Myocyte (in vitro differentiated cells): ENCODE measurements at places on chromosomes 16 and 17. TPM values are rescaled to one million over a fixed set of nuclear protein-coding genes. Genes with fewer than 3 reads are reported as not detected.

TERB1 gene
- not detected in 2 replicates for total RNA-seq

RGS11 gene
- 2.3 and 4.0 TPM in 2 replicates for total RNA-seq

MEFV gene
- 0.37 and 0.99 TPM in 2 replicates for total RNA-seq

CARD14 gene
- total RNA-seq = 0.21 and 1.9 TPM in 2 replicates

C16orf74 gene
- total RNA-seq = 0.16 TPM in 1 of 2 replicates, not detected in the other

DNA sequence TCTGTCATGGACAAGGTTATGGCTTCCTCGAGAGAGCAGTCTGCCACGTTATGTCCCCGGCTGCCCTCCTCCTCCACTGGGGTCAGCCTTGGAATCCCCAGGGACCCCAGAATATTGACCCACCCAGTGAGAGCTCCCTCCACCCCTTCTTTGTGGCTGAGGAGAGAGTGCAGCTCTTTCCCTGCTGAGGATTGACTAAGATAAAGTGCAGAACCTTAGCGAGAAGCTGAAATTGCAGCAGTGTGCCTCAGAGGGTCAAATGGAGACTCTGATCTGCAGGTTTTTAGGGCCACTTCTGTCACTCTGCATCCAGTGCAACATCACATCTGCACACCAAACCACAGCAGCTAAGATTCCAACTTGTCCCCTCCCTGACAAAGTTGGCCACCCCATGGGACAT lies 25.6 kb upstream of the PMFBP1 start:
- DNase-seq = no peak

DNA sequence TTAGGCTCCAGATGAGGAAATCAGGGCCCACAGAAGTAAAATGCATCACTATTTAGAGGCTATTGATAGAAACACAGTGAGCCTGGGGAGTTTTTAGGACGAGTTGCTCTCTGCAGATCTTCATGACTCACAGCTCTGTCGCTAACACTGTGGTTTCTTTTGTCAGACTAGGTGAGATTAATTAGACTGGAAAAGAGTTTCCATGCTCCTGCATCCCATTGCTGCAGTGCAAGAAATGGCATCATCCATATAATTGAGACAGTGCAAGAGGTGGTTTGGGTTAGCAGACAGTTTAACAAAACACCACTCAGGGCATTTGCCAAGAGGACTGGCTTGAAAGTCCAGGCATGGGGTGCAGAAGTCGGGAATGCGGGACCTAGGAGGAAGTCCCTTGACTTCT lies 198.8 kb upstream of the CACNG5 start:
- peak; percentile 60 for DNase-seq

DNA sequence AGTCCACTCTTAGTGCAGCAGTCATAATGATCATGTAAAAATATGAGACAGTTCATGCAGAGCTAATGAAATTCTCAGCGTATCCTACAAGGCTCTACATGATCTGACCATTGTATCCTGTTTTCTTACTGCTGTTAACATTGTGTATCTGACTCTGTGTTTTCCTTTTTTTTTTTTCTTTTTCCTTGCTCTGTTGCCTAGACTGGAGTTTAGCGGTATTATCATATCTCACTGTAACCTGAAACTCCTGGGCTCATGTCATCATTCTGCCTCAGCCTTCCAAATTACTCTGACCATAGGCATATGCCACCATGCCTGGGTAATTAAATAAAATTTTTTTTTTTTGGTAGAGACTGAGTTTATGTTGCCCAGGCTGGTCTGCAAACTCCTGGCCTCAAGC lies 12.1 kb downstream of the DUS2 start:
- DNase-seq = no peak

DNA sequence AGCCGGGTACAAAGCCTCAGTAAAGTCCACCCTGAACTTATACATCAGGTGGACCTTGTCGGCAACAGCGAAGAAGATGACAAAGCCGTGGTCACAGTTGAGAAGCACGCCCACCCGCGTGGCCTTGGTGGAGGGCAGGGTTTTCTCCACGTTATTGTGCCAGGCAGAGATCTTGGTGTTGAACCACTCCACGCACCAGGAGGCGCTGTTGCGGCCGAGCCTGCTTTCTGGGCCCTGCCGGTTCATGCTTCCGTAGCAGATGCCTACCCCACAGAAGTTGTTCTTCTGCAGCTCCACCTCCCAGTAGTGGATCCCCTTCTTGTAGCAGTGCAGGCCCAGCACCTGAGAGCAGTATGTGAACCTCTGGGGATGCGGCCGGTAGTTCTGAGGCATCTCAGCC lies 22.1 kb downstream of the TRIM25 start:
- no peak for DNase-seq

DNA sequence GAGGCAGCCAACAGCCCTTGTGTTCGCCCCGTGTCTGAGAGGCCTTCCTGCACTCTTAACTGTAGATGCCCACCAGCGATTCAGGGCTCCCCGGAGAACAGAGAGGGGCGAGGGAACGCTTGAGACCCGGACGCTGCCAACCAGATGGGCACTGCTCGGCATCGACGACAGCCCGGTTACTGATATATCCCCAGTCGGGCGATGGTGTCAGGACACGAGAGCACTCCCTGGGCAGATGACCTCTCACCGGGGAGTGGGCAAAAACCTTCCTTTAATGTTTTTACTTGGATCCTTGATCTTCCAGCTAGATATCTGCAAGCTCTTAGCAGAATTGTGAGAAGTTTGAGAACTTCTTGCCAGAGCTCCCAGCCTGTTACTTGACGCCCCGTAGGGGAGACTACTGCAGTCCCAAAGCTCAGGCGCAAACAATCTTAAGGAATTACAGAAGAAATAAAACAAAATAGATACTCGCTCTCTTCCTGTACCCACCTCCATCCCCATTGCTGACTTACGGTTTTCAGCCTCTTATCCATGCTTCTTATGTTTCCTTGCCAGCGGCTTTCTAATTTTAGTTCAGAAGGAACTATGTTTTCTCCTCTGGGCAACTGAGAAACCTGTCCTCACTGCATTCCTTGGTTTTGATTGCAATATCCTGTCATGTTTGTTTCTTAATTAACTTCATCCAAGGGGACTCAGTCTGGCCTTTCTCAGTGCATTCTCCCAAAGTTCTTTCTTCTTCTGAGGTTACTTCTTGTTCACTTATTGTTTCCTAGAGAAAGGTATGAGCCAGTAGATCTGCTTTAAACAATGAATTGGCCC lies 845 bp downstream of the SP2 start:
- DNase-seq = peak; percentile 38
